ENCODE measurements at places on chromosomes 16 and 17.

- no peak for DNase-seq
Observed at GRCh38 chr17:16493531-16494046, 1.6 kb upstream of the LRRC75A start.

DNA sequence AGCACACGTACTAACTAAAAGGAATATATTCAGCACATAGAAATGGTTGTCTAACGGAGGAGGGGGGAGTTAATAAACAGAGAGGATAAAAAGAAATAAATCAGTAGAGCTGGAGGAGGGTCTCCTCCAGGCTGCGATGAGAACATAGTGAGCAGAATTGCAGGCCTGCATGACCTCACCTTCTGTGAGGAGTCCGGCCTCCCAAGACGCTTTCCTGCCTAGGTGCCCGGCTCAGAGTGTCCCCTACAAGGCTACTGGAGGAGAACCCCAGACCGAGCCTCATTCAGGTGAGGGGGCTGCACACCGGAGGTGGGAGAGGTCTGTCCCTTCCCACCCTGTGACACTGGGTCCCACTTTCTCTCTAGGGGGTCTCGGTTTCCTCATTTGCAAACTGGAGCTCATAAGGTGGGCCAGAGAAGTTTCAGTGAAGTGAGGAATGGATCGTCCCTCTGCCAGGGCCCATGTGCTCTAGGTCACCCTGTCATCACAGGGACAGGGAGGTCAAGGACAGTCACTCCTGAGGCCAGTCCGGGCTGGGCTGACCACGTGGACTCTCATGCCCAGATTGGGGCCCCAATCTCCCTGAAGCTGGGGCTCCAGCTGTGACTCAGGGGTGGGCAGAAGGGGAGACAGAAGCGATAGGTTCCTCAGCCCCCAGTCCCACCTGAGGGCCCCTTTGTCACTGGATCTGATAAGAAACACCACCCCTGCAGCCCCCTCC is 3.3 kb upstream of the HBM start:
- DNase-seq = no peak

DNA sequence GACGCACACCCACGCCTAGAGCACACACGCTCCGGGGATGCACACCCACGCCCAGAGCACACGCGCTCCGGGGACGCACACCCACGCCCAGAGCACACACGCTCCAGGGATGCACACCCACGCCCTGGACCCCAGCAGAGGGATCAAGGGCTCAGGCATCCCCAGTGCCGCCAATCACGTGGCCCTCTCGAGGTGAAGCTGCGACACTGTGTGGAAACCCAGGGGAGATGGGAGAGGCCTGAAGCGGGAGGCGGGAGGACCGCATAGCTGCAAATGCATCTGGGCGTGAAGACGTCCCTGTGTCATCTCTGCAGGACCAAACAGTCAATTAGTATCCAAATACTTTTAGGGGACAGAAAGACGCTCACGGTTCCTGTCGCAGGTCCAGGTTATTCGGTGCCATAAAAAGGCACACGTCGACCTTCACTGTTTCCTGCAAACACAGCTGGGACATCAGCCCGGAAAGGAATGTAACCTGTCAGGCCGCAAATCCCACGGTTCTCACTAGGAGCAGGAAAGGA is 56.4 kb downstream of the TBC1D16 start:
- no peak for DNase-seq

- no peak for DNase-seq
Observed at GRCh38 chr16:5758281-5758680, 660.7 kb upstream of the EEF2KMT start.

GRCh38 chr17:81376946-81377714 is 18.1 kb upstream of the BAHCC1 start:
- DNase-seq = no peak

DNA sequence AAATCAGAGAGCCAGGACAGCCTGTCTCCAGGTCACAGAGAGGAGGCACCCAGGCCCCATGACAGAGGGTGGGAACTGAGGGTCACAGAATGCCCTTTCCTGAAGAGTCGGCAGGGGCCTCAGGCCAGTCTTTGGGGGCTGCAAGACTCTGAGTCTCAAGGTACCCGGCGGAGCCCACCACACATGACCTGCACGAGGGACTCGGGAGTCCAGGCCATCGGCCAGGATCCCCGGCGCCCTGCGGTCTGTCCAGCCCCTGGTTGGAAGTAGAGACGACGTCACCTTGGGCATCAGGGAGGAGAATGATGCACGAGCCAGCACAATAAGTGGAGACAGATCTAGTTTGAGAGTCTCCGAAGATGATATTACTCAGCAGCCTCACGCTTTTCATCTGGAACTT is 234.7 kb upstream of the SDK2 start:
- DNase-seq = no peak

GRCh38 chr17:22462461-22462860 is 770.1 kb downstream of the KCNJ18 start:
- DNase-seq = no peak

DNA sequence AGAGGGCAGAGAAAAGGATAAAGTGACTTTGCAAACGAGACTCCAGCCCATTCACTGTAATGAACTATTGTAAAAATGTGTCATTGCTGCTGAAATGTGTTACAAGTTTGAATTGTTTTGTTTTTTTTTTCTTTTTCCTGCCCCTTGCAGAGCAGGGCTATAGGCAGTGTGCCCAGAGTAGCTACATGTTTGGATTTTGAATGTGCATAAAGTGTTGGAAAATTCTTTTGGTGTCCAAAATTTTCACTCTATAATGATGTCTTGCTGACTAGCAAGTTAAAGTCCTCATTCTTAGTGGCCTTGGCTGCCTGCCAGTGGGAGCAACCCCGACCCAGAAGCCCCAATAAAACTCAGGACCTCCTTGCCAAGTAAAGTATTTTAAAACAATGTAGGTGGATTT is 66.5 kb downstream of the IGF2BP1 start:
- DNase-seq = no peak

DNA sequence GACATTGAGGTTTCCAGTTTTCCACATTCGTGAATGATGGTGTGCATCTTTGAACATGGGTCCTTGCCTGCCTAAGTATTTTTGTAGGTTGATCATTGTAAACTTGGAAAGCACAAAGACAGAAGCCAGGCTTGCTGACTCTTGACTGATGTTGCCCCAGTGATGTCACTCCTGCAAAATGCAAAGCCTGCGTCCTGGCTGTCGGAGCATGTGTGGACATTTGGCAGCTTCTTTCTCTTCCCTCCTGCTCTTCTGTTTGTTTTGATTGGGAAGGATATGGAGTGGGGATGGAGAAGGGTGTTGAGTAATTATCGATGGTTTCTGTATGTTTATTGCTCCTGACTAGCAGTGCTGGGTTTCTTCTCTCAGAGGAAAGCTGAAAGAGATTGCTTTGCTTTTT is 3.2 kb downstream of the NDE1 start:
- DNase-seq = peak; percentile 80

GRCh38 chr16:79264237-79265109 is 336.1 kb downstream of the MAF start:
- no peak for DNase-seq

DNA sequence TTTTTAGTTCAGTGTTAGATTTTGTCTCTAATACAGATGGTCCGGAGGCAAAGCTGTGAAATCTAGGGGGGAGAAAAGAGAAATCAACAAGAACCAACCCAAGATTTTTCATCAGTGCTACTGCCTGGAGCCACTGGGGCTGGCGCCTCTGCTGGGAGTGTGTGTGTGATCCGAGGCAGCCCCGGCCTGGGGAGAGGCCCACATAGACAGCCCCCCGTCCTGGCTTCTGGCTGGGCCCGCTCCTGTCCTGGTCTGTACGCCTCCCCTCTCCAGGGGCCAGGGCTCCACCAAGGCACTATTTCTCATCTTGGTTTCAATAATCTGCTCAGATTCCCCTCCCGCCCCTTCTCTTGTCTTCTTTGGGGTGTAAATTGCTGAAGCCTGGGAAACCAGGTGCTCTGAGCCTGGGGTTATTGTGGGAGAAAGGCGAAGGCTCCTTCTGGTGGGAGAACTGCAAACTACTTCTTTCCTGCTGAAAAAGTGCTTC is 7.8 kb downstream of the BAHCC1 start:
- no peak for DNase-seq

DNA sequence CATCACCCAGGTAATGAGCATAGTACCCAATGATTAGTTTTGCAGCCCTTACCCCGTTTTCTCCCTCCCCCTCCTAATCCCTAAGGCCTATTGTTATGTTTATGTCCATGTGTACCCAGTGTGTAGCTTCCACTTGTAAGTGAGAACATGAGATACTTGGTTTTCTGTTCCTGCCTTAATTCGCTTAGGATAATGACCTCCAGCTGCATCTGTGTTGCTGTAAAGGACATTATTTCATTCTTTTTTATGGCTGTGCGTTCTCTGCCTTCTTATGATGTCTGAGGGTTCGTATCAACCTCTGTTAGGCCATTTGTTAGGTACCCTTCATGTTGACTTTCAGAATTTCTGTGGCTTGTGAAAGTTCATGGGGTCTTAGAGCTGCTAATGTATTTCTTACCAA is 31.0 kb downstream of the CTCF start:
- DNase-seq = peak; percentile 3

GRCh38 chr17:35889241-35889640 is 9.1 kb upstream of the CCL5 start:
- no peak for DNase-seq

- no peak for DNase-seq
Observed at GRCh38 chr17:32684087-32684958, 192.6 kb downstream of the MYO1D start.

DNA sequence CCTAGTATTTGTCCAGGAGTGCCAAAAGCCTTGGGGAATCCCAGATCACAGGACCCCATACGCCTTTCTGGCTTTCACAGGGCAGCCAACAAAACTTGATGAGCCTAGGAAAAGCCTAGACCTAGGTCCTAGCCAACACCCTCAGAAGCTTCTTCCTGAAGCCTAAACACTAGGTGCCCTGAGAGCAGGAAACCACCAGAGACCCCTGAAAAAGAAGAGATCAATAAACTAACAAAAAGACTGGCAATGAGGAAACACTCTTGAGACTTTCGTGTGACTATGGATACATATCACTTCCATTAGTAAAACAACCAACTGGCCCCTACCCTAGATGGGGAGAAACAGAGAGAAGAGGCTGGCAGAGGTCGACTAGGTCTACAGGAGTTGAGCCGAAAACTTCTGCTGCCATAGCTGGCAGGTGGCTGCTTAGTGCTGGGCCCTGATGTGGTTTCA is 1.2 kb downstream of the ORMDL3 start:
- DNase-seq = no peak

DNA sequence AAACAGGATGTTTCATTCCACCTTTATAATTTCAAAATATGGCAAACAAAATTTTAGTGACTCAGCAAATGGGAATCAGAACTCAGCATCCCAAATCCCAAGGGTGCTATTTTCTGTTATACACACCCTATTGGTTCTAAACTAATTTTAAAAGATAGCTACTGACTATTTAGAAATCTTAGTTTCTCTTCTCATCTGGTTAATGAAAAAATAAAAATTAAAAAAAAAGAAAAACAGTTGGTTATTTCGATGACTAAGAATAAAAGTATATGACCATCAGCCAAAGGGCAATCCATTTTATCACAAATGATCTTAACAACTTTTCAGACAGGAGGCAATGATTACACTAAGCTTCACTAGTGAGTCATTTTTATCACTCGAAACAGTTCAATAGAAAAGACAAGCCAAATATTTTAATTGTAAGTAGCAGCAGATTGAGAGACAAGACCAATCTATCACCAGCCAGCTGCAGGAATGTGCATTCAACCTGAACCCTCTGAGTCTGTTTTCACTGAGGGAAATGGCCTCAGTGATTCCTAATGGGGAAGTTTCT is 15.2 kb downstream of the PHLPP2 start:
- peak; percentile 87 for DNase-seq

- DNase-seq = no peak
Observed at GRCh38 chr17:32470405-32471167, 16.2 kb upstream of the CDK5R1 start.

- DNase-seq = no peak
Observed at GRCh38 chr17:40107522-40108174, 7.3 kb upstream of the NR1D1 start.

- no peak for DNase-seq
Observed at GRCh38 chr17:45672301-45672700, 111.8 kb upstream of the CRHR1 start.

DNA sequence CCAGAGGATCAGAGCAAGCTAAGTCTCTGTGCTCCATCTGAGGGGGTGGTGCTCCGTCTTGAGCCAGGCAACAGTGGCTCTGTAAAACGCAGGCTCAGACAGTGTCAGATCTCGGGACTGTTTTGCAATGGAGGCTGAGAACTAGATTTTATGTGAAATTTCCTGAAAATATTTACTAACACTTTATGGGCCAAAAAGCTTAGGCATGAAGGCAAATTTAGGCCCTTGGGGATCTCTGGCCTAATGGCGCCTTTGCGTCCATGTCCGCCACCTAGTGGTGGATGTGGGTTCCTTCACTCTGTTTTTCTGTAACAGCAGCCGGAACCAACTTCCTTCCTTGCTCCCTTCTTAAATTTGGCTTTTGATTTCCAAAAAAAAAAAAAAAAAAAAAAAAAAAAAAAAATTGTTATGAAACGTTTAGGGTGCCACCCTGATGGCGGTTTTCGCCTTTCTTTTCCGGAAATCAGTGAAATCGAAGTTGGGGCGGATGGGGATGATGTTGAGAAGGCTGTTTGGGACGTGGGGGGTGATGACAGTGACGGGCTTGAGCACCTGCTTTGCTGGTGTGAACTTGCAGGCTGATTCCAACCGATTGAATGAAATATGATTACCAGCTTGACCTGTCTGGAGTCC is 14.0 kb upstream of the ELAC2 start:
- DNase-seq = peak; percentile 48

- DNase-seq = no peak
Observed at GRCh38 chr16:57379579-57379978, 7.3 kb downstream of the CX3CL1 start.

- DNase-seq = peak; percentile 14
Observed at GRCh38 chr17:69326377-69327059, 415 bp downstream of the ABCA5 start.
